ENCODE measurements at places on chromosomes 1 and 21.

DNA sequence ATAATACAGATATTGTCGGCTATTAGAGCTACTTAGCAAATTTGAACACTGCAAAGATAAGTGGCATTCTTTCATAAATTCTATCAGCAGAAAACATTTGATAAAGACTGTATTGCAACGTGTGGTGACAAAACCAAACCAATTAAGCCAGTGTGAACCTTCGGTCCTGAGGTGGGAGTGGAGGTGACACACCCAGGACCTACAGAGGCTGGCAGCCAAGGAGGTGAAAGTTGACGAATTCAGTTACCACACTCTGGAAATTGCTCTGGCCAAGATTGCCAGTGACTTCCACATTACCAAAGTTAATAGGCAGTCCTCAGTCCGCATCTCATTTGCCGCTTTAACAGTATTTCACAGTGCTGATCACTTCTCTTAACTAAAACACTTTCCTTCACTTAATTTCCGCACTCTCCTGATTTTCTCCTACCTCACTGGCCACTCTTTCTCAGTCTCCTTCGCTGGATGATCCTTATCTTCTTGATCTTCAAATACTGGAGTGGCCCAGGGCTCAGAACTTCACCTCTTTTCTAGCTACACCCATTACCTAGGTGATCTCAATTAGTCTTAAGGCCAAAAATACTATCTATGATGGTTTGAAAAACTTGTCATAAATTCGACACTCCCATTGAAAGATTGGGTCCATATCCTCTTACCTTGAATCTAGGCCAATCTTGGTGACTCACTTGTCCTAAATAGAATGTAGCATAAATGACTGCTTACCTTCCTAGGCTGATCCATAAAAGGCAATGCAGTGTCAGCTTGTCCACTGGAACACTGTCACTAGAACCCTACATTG is 5.1 kb upstream of the CDC42BPA start:
- no peak for DNase-seq

DNA sequence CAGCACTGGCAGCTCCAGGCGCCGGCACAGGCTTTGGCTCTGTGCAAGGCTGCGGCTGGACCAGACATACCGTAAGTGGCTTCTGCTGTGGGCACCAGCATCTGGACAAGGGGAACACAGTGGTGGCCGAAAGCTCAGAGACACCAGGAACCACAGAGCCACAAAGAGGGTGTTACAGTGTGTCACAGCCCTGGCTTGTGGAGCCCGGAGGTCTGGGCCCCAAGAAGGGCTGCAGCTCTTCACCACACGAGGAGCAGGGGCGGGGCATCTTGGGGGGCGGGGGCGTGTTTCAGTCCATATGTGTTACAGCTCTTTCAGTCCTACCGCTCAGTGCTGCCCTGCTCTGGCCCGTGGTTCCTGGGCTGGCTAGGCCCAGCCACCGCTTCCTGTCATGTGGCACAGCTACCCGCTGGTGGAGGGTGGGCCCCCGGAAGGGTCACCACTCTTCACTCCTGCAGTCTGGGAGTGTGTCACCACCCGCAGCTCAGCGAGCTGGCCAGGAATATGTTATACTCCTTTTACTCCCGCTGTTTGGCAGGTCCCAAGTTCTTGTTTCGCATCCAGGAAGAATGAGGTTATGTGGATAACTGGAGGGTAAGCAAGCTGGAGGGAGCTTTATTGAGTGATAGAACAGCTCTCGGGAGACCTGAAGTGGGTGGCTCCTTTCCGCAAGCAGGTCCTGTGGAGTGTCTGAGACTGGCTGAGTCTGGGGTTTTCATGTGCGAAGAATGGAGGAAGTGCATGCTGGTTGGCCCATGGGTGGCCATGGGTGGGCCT is 3.3 kb upstream of the LSM10 start:
- peak; percentile 43 for DNase-seq

DNA sequence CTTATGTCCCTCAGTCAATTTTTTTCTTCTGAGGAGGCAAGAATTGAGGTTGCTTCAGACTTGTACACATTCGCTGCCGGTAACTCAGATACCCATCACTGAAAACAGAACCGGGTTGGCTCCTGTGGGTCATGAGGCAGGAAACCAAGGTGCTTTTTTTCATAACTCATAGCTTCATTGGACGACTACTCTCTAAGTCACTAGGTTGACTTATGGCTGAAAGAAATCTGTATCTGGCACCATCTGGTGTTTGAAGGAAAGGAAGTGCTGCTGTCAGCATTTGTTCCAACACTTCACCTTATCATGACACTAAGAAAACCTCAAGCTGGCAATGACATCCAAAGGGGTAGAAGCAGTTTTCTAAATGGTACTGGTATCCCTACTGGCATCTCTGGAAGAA is 82.3 kb downstream of the TBX19 start:
- DNase-seq = no peak

DNA sequence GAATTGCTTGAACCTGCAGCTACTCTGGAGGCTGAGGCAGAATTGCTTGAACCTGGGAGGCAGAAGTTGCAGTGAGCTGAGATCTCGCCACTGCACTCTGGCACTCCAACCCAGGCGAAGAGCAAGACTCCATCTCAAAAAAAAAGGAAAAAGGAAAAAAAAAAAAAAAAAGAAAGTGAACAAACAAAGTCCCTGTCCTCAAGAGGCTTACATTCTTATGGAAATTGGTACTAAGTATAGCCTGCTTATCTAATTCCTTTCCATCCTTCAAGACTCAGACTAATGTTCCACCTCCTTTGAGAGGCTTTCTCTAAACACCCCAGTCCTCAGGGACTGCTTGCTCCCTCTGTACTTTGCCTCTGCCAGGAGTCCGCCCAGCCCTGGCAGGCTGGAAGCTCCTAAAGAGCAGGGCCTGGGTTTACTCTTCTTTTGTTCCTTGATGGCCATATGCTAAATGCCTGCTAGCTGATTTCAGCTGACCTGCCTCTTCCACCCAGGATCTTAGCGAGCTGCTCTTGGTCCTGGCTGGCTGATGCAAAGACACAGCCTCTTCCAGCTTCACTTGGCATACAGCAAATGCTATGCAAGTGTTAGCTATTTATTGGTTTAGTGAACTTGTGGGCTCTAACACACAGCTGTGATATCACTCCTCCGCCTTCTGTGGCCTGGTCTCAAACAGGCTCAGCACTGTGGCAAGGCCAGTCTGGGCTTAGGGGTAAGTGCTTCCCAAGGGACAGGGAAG is 9.8 kb downstream of the SLC9A1 start:
- no peak for DNase-seq

- DNase-seq = no peak
Observed at GRCh38 chr1:227951624-227952373, 4.1 kb upstream of the WNT9A start.

DNA sequence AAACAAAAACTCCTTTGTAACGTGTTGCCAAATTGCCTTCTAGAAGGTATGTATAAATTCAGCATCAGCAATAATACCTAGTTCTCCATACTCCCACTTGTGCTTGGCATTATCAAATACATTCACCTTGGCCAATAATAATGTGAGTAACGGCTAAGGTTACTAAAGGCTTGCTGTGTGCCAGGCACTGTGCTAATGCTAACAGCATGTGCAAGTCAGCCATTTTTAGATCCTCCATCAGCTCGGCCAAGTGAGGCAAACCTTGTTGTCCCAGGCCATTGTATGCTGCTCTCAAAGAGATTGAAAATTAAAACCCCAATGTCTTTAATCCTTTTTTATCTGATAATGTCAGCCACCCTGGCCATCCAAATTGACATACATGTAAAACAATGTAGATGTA is 48.1 kb downstream of the STYXL2 start:
- no peak for DNase-seq

- DNase-seq = no peak
Observed at GRCh38 chr1:169105087-169105433, 1.4 kb upstream of the ATP1B1 start.

GRCh38 chr1:7752512-7753417 is 18.3 kb upstream of the VAMP3 start:
- peak; percentile 53 for DNase-seq

GRCh38 chr1:3923378-3924185 is 23.5 kb upstream of the C1orf174 start:
- DNase-seq = no peak

DNA sequence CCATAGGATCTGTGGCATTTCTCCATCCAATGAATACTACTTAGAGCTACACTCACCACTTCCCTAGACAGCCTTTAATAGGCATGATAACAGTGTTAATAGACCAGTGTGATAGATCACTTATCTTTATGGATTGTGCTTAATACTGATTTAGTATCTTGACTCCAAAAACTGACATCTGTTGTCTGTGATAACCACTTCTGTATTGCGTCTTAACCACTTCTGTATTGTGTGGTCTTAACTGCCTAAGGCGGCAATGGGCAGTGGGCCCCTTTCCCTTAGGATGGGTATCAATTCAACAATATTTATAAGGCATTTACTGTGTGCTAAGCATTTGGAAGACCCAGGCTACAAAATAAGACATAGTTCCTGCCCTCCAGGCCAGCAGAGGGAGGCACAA is 32.0 kb upstream of the RCAN3 start:
- DNase-seq = no peak

DNA sequence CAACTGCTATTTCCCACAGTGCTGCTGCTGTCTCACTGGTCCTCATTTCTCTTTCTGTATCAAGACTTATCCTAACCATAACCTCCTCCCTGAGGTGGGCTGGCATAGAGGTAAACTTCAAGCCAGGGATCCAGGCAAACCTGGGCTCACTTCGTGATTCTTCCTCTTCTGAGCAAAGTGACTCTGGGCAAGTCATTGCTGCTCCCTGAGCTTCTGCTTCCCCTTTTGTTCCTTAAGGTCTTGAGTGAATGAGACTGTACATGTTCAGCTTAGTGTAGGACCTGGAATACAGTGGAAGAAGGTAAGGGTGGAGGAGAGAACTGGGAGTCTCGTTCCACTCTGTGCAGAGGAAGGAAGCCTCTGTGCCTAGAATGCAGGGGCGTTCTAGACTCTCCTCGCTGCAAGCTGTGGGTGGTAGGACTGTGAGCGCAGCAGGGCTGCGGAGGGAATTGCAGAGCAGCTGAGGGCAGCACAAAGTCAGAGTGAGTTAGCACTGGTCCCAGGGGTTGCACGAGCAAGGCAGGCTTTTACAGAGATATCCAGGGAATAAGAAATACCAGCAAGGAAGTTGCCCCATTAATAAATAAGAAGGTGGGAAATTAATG is 11.4 kb upstream of the ERI3 start:
- DNase-seq = no peak

GRCh38 chr1:145960468-145961108 is 2.8 kb upstream of the LIX1L start:
- DNase-seq = no peak

DNA sequence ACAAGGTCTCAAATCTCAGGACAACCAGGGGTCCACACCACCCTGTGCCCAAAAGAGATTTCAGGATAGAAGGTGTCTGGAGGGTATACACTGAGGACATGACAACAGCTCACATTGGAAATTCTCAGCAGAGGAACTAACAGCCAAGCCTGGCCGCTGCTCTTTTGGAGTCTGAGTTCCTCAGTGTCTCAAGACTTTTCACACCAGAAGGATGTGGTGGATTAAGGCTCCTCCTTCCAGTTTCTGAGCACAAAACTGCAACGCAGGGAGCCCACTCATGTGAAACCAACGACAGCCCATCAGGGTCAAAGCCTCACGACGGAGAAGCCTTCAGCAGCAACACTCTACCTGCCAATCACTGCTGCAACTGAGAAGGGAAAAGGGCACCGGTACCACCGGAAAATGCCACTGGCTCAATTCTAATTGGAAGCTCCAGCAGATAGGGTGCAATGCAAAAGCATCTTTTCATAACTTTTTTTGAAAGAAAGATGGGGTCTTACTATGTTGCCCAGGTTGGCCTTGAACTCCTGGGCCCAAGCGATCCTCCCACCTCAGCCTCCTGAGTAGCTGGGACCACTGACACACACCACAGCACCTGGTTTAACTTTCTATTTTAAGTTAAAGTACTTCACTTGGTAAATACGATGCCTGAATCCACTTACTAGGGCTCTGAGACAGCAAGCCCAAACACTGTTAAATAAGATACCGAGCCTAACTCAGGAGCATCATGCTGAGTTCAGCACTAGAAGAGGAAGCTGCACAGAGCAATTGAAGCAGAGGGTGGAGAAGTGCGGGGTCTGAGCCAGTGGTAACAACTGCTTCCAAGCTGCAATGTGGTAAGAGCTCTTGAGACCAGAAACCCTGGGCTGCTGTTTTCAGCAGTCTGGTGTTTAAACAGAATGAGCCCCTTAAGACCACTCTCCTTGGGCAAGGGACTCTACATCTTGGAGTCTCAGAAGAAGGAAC is 7.8 kb downstream of the CAPZB start:
- no peak for DNase-seq

DNA sequence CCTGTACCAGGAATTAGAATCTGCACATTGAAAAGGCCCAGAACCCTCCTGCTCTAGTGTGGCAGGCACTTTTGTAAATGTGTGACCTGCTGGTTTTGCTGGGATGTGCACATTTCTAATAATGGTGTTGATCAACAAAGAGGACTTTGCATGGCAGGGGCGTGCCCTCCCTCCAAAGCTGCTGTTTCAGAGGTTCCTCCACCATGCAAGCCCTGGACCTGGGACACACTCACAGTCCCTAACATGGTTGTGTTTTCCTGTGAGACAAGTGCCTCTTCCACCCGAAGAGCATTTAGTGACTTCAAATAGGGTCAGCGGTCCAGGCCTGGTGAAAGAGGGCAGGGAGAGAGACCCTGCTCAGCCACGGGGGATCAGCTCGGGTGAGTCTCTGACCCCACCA is 28.1 kb downstream of the TENT5C start:
- no peak for DNase-seq

DNA sequence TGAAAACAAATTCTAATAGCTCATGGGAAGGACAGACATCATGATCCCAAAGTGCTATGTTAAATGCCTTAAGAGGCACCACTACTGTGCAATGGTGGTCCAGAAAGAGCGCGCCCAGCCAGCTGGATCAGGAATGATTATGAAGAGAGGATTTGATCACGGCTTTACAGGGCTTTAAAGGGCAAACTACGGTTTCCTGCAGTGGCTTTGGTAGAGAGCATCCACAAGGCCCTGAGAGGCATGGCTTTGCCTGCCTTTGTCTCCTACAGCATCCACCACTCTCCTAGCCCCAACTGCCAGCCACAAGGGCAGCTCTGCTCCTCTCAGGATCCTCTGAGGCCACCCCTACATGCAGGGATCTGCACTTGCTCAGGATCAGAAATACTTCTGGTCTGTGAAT is 40.7 kb downstream of the ZNF281 start:
- no peak for DNase-seq

DNA sequence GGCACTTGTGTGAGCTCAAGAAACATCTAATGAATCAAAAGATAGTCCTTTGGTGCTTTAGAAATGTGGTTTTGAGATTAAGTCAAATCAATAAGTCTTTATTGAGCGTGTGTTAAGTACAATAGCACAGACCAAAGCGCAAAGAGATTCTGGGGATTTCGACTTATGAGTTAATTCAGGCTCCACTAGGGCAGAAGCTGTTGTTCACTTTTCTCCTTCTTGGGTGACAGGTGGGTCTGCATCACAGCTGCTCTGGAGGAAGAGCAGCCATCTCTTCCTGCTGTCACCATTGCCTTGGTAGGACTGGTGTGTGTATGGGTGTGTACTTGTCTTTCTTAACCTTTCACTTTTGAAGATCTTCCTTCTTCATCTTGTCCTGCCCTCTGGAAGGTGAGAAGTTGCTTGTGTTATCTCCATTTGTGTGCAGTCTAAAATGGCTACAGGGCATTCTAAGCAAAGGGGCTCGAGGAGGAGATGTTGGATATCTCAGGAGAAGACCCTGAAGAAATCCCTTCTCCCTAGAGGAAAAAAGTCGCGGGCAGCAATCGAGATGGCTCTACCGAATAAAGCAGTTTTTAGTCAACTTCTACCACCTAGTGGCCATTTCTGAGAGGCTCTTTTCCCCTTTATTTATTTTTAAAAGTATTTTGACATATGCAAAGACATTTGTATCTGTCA is 22.9 kb upstream of the DISC1 start:
- DNase-seq = peak; percentile 75

All from A172 (cell line).